ENCODE measurements at places on chromosomes 5 and 9.

DNA sequence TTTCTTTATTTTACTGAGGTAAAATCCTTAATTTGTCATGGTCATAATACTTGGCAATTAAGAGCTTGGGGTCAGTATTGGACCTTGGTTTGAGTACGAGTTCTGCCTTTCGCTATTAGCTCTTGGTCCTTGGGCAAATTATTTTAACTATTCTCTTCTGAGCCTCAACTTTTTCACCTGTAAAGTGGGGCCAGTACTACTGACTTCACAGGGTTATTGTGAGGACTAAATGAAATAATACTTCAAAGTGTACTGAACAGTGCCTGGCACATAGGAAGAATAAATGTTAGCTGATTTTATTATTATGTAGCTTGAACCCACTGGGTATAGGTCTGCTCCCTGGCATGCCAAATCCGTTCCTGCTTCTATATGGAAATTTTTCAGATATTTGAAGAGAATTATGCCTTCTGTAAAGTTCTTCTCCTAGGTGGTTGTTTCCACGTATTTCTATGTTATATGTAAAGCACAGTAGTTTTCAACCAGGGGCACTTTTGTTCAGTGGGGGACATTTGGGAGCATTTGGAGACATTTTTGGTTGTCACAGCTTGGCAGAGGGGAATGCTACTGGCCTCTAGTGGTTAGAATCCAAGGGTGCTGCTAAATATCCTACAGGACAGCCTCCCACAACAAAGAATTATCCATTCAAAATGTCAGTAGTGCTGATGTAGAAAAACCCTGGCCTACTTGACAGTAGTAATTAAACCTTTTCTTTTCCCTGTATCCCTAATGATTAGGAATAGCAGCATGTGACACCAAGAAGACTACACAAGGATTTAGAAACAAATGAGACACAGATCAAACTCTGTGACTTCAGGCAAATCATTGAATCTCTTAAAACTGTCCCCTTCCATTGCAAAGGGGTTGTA, 4.5 kb downstream of the RCL1 start:
- no peak for DNase-seq

GRCh38 chr5:161030229-161030628, 178.2 kb upstream of the ATP10B start:
- DNase-seq: no peak

GRCh38 chr5:11261241-11261640, 500.2 kb upstream of the DAP start:
- no peak for DNase-seq

DNA sequence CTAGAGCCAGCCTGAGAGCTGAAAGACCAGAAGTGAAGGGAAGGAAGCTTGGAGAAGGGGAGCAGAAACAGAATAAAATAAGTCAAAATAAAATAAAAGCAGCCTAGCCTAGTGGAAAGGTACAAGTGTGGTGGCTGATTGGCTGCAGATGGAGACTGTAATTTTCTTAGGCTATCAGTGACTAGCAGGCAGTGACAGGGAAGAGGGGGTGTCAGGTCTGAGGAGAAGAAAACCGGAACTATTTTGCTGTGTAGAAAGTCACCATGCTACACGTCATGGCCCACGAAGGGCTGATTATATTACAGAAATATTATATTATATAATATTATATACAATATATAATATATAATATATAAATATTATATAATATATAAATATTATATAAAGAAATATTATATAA, 98.1 kb upstream of the TAF11L2 start:
- DNase-seq: no peak

- no peak for DNase-seq
Observed at GRCh38 chr5:143142596-143143435, 260.7 kb downstream of the NR3C1 start.

DNA sequence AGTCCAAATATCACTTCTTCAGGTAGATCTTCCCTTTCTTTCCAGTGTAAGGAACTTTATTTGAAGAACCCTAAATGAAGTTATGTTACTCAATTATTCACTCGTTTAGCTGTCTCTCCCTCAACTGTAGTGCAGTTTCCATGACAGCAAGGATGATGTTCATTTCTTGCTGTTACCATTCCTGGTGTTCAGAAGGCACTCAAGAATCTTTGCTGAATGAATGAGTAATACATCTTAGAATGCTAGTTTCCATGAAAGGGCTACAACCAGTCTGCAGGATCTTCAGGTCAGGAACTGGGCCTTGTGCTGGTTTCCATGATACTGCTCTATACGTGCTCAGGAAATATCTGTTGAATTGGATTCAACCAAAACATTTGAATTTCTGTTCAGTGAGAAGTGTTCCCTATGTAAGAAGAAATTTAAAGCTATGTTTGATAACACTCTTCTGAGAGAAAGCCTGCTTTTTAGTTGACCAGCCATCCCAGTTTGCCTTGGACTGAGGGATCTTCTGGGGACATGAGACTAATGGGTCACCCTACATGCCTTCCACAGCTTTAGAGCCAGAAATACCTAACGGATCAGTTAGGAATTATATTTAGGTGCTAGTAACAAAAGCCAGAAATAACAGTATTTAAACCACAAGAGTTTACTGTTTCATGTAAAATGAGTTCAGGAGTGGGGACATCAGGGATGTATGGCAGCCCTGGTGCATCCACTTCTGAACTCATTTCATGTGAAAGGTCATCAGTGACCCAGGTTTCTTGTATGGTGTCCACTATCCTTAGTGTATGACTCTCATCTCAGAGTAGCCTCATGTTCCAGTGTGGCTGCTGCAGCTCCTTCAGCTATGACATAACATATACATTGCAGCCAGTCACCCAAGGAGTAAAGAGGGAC, 500.1 kb upstream of the SGCD start:
- no peak for DNase-seq

- no peak for DNase-seq
Observed at GRCh38 chr9:136835162-136835931, 6.9 kb upstream of the AJM1 start.

GRCh38 chr5:133333326-133334150, 278.8 kb downstream of the FSTL4 start:
- no peak for DNase-seq

DNA sequence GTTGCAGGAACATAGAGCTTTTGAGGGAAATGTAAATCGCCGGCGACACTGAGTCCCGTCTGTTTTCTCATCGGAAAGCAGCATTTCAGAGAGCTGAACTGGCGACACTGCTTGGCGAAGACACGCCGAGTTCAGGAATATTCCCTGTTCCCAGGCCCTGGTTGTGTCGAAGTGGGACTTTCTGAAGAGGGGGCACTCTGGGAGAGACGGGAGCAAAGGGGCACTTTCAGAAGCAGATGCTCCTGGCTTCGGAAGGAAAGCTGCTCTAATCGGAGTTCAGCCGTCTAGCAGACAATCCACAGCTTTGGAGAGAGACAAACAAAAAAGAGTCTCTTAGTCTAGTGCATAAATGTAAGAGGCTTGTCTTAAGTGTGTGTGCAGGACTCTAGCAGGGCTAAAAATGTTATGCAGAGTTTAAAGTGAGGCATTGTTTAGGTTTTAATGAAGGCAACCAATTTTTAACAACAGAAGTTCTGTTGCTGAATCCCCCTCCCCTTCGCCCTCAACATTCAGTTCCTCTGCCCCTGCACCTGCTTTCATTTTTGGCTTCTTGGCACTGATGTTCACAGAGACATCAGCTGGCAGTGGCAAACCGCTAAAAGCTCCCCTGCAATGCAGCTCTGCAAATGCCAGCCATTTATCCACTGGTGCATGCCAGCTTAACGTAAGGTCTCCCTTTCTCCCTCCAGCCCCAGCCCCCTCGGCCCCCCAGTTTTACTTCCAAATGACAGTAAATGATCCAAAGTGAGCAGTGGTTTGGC, 289.5 kb upstream of the MPDZ start:
- no peak for DNase-seq

GRCh38 chr9:81625969-81626368, 63.4 kb downstream of the TLE1 start:
- no peak for DNase-seq

DNA sequence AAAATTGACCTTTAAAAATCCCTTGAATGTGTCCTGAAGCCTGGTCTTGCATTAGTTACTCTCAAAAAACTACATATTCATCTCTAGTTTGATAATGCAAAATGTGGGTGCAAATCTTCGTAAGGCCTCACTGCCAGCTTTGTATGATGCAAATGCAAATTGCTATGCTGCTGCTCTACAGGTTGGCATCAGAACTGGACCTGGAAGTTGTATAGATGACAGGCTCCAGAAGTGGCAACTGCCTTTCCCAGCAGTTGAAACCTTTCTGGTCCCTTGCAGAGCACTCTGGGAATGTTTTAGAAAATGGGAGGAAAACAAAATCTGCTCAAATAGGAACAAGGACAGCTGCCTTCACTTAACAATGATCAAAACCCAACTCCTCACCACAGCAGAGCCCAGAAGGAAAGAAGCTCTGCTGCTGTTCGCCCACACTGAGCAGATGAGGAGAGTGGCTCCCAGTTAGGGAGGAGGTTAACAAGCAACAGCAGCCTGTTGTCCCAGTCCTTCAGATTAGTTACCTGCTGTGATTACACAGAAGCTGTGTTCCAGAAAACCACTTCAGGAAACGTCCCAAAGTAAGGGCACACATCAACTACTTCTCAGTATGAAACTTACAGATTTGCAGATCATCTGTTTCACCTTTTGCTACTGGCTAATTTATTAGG, 93.5 kb downstream of the PLPP1 start:
- no peak for DNase-seq

DNA sequence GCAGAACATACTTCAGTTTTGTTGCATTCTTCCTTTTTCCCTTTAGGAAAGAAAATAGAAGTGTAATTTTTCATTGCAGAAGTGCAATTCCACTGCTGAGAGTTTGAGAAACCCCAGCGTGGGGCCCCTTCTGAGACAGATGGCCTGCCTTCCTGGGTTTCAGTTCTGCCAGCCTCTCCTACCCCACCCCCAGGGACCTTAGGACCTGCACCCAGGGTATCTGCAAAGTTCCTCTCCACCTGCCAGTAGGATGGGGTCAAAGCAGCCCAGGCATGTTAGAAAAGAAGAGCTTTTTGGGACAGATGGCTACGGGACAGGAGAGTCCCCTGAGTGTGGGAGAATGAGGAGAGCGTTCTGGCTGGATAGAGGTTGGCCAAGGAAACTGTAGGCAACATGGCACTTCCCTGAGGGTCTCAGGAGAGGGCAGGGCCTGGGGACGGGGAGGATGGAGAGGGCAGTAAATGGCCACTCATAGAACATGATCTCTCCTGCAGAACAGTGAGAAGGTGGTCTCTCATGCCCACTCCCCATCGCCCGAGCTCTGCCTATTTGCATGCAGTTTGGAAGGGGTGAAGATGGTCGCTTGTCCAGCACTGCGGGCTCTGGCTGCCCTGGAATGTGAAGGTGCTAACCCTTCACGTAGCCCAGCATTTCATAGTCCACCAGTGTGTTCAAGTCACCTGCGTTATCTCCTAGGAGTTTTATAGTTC, at the start of gene TIFAB:
Gene TIFAB, minus strand, starts transcription at position 31 of the 710 bp plus-strand sequence. CDS start 2,412 bp downstream, outside the sequence.
- no peak for DNase-seq

GRCh38 chr9:38727497-38728001, 7.6 kb upstream of the FAM240B start:
- peak; percentile 28 for DNase-seq

DNA sequence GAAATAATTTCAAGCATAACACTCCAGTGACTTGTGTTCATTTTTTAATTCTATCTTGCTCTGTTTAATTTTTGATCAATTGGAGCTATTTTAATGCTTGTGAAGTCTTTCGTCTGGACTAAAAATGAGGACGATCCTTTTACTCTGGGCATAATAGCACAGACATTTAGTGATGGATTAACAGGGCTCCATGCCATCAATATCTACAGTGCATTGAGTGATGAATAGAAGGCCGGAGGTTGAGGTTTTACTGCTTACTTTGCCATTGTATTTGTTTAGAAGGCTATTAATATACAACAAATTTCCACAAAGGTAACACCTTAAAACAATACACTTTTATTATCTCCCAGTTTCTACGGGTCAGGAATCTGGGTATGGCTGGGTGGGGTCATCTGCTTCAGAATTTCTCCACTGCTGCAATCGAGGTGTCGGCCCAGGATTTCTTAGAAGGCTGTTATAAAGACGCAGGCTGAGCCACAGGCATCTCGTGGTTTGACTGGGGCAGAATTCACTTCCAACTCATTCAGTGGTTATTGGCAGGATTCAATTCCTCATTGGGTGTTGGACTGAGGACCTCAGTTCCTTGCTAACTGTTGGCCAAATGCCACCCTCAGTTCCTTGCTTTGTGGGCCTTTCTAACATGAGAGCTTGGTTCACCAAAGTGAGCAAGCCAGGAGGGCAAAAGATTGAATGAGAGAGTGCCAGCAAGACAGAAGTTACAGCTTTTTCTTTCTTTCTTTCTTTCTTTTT, 265.4 kb upstream of the VLDLR start:
- no peak for DNase-seq

All from smooth muscle cell of the brain vasculature (primary cell).